ENCODE measurements at places on chromosomes 7 and 10. TPM values are rescaled to one million over a fixed set of nuclear protein-coding genes. Genes with fewer than 3 reads are reported as not detected.

The TFEC gene
- 1.8 TPM for total RNA-seq

DNA sequence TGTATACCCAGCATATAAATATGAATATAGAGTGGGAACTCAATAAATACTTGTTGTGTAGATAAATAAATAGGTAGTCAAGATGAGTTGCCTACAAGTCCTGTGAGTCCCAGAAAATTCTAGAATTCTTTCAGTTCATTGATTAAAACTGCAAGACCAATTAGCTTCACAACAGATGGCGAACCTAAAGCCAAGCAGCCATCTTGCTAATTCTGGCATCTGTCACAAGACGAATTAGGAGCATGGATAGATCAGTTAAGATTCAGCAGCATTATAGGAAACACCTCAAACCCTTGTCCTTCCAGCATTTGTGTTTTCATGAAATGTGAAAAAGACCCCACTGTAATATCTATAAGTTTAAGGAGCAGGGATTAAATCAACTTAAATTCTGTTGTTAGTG is 552.7 kb downstream of the MAGI2 start:
- H3K27ac ChIP-seq = no peak overlapping the region
- H3K4me3 ChIP-seq = no peak overlapping the region
- H3K27me3 ChIP-seq = no peaks in the 10 kb centered on the region

The ZNF33B gene
- 6.7 TPM for total RNA-seq

DNA sequence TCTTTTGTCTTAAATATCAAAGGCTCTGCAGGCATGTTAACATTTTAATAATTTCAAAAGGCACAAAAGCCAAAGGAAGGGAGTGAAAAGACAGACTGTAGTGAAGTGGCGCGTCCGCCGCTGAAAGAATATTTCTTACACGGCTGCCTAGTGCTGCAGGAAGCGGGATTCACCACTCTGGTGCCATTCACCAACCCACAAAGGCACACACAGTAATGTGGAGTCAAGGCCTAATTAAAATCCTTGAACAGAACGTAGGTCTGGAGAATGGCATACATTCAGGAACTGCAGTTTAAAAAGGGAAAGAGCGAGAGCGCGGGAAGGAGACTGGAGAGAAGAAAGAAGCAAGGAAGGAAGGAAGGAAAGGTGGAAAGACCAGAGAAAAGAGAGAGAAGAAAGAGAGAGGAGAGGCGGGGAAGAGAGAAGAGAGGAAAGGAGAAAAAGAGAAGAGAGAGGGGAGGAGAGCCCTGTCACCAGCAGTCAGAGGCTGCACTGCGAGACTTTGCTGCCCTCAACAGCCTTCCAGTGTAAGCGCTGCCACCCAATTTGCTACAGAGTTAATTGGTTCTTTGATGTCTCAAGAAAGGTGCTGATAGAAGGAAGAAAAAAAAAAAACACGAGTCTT is 554.0 kb downstream of the MDFIC start:
- H3K4me1 ChIP-seq = peaks cover 13% of the 10 kb centered on the region
- DNase-seq = peak; percentile 17
- H3K27me3 ChIP-seq = no peaks in the 10 kb centered on the region
- no peak overlapping the region for H3K4me3 ChIP-seq
- H3K36me3 ChIP-seq = no peaks in the 10 kb centered on the region

DNA sequence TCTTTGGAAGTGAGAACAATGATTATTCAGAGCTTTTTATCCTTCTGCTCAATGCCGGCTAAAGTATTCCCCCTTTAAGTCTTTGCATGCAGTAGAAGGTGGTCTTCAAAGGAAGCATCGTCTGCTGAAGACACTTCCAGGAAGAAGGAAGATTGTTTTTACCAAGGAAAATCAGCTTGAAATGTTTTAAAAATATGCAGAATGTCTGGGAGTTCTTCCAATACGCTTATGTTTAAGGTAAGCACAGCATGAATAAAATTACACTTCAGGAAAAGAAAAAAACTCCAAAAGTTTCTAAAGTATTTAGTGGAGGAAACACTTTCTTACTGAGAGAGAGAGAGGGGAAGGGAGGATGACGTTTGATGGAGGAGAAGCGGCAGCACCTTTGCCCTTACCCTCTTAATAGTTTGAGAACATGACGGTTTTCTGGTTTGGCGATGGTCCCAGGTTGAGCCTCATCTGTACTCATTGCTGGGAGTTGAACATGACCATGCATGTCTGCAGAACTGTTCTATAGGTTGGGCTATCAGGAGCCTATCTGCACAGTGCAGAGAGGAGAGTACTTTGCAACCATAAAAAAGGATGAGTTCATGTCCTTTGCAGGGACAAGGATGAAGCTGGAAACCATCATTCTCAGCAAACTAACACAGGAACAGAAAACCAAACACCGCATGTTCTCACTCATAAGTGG is 338.1 kb downstream of the ACTR3B start:
- H3K27ac ChIP-seq = no peak overlapping the region
- no peaks in the 10 kb centered on the region for H3K36me3 ChIP-seq
- H3K4me1 ChIP-seq = no peaks in the 10 kb centered on the region
- no peaks in the 10 kb centered on the region for H3K27me3 ChIP-seq
- H3K4me3 ChIP-seq = no peak overlapping the region

DNA sequence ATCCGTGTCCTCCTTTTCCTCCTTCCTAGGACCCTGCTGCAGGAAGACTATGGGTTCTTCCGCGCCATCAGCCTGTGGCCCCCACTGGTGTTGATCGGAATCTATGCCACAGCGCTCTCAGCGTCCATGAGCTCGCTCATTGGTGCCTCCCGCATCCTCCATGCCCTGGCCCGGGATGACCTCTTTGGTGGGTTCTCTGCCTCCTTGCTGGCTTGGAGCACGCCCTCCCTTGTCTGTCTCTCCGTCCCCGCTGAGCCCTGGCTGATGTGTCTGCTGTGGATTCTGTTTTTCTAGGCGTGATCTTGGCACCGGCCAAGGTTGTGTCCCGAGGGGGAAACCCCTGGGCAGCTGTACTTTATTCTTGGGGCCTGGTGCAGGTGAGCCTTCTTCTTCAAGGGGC is 7.3 kb upstream of the TRIP6 start:
- peaks cover 5% of the 10 kb centered on the region for H3K4me1 ChIP-seq
- peaks cover 5% of the 10 kb centered on the region for H3K36me3 ChIP-seq
- no peaks in the 10 kb centered on the region for H3K27me3 ChIP-seq
- DNase-seq = no peak
- H3K4me3 ChIP-seq = no peak overlapping the region

DNA sequence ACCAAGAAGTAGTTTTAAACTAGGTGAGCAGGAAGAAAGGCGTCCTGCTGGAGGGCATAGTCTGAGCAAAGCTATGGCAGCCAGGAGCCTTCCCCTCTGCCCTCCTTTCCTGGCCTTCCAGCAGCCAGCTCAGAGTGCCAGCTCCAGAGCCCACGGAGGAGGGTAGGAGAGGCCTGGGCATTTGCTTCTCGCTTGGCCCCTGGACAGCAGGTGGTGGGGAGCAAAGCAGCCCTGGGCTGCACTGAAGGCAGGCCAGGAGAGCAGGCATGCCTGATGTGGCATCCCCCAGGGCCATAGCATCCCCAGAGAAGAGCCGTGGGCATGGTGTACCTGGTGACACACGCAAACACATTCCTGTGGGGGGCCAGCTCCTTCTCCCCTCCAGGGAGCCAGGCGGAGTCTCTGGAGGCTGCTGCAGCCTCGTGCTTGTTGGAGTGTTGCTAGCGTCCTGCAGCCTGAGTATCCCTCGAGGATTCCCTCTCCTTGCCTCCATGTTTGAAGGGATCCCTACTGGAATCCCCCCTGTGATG is 43.9 kb downstream of the CDH23 start:
- no peaks in the 10 kb centered on the region for H3K36me3 ChIP-seq
- no peak overlapping the region for H3K4me3 ChIP-seq
- no peak for DNase-seq
- H3K27me3 ChIP-seq = peaks cover 3% of the 10 kb centered on the region

DNA sequence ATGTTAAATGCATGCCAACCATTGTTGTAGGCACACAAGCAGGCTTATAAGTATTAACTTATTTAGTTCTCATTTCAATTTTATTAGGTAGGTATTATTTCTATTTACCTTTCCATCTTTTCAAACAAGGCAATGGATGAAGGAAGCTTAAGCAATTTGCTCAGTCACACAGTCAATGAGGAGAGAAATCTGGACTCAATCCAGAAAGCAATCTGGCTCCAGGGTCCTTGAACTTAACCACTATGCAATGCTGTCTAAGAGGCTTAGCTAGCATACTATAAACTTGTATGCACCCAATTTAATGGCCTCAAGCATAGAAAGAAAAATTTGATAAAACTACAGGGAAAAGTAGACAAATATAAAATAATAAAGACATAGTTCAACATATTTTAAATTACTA is 88.6 kb downstream of the VWDE start:
- H3K27ac ChIP-seq = no peak overlapping the region
- H3K4me1 ChIP-seq = no peaks in the 10 kb centered on the region
- no peak for DNase-seq
- H3K27me3 ChIP-seq = no peaks in the 10 kb centered on the region
- no peaks in the 10 kb centered on the region for H3K36me3 ChIP-seq

The CEP55 gene
- 3.7 TPM for total RNA-seq

GRCh38 chr7:117098457-117098856 is 145.2 kb downstream of the ST7 start:
- H3K36me3 ChIP-seq = no peaks in the 10 kb centered on the region
- H3K27me3 ChIP-seq = no peaks in the 10 kb centered on the region
- no peak overlapping the region for H3K4me3 ChIP-seq

- DNase-seq = no peak
- H3K27ac ChIP-seq = no peak overlapping the region
- H3K27me3 ChIP-seq = no peaks in the 10 kb centered on the region
- no peak overlapping the region for H3K4me3 ChIP-seq
- no peaks in the 10 kb centered on the region for H3K4me1 ChIP-seq
- H3K36me3 ChIP-seq = no peaks in the 10 kb centered on the region
These were observed 4.9 kb upstream of the ZSCAN21 start for GRCh38 chr7:100044718-100045117.

GRCh38 chr10:44809647-44810046 is 101.5 kb upstream of the TMEM72 start:
- no peaks in the 10 kb centered on the region for H3K27me3 ChIP-seq
- no peaks in the 10 kb centered on the region for H3K36me3 ChIP-seq
- DNase-seq = no peak
- H3K4me1 ChIP-seq = peaks cover 3% of the 10 kb centered on the region
- H3K4me3 ChIP-seq = no peak overlapping the region
- no peak overlapping the region for H3K27ac ChIP-seq

The PCDH15 gene
- not detected for total RNA-seq

The ZNF503 gene
- total RNA-seq = 11.1 TPM

The SLC26A3 gene
- total RNA-seq = not detected

DNA sequence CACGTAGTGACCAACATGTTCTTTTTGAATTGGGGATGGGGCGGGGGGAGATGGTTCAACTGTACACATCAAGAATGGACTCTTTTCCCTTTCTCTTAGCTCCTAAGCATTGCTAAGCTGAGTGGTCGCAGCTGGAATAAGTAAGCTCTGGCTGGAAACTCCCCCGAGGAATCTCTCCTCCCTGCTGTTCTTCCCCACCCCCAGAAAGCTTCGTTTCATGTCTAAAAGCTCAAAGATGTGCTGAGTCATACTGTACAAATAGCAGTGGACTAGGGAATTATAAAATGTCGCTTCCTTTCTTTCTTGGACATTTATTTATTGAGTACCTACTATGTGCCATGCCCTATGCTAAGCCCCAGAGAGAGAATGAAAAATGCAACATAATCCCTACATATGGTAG is 191.1 kb upstream of the ADO start:
- H3K4me3 ChIP-seq = no peak overlapping the region
- H3K27ac ChIP-seq = no peak overlapping the region
- no peaks in the 10 kb centered on the region for H3K36me3 ChIP-seq
- H3K27me3 ChIP-seq = no peaks in the 10 kb centered on the region
- peaks cover 10% of the 10 kb centered on the region for H3K4me1 ChIP-seq

DNA sequence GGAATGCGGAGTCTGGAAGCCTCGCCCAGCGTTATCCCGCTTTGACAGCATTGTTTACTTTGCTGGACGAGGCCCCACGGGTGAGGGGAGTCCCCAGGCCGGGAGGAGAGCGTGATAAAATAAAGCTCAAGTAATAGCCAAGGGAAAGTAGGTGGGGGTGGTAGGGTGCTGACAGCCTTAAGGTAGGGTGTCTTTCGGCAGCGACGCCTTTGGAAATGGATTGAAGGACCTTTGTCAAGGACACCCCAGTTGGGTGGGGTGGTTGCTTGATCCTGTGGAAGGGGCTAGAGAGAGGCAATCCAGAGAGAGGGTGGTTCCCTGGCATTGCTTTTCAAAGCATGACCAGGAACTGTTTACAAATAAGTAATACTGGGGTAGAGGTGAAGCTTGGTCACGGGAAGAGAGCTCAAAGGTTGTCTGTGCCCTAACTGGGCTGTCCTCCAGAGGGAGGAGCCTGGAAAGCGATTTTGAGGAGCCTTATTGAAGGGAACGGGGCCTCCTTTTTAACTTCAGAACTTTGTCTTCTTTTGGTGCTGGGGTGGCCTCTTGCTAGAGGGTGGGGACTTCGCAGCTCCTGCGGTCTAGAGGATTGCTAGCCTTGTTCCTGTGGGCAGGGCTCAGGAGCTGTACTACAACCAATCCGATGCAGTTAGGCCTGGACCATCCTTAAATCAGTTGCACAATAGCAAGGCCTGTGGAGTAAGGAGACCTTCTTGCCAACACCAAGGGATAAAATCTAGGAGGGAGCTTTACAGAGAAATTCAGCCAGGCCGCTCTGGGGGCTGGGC is 1.3 kb downstream of the EIF4EBP2 start:
- H3K4me3 ChIP-seq = peak overlapping the region; percentile 81
- H3K27ac ChIP-seq = peak overlapping the region; percentile 75
- peak; percentile 97 for DNase-seq
- H3K4me1 ChIP-seq = peaks cover 19% of the 10 kb centered on the region

DNA sequence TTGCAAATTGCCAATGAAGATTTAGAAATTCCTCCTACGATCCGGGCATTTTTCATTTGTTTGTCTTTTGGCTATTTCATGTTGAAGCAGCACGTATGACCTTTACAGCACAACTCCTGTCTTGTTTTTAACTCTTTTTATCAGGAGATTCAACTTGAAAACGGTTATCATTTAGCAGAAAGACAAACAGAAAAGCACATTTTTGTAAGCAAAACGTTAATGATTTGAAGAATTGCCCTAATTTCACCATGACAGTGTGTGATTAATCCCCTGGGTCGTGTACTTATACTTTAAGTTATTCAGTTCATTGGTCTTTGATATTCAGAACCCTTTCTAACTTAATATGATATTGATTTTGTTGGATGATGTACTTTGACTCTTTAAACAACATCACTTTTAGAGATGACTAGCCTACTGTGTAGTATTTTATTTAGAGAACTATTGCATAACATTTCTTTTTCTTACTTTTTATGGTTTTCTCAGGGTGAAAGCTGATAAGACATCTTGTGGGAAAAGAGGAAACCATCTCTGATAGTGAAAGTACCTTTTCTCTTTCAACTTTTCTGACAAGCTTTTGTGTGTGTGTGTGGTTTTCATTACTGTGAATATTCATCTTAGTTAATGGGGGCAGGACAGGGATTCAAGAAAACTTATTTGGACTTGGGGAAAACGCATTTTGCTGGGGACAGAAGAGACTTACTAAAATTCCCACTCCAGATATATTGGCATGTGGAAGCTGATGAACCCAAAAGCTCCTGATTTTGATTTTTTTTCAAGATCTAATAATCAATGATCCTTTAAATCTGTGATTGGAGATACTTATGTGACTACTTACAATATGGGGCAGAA is 8.1 kb downstream of the HHEX start:
- peaks cover 3% of the 10 kb centered on the region for H3K4me1 ChIP-seq
- DNase-seq = no peak
- no peak overlapping the region for H3K4me3 ChIP-seq
- H3K36me3 ChIP-seq = no peaks in the 10 kb centered on the region
- H3K27me3 ChIP-seq = peaks cover 13% of the 10 kb centered on the region

GRCh38 chr7:128055637-128056036 is 24.4 kb upstream of the LRRC4 start:
- H3K4me3 ChIP-seq = no peak overlapping the region
- H3K36me3 ChIP-seq = peaks cover 5% of the 10 kb centered on the region
- peaks cover 36% of the 10 kb centered on the region for H3K4me1 ChIP-seq
- no peaks in the 10 kb centered on the region for H3K27me3 ChIP-seq

The SCD gene
- 428 TPM for total RNA-seq

Measured in astrocyte (in vitro differentiated cells and primary cell).